Cortex of kidney (tissue), 1 donor: ENCODE measurements at places on chromosomes 6 and 20.

GRCh38 chr6:35368038-35368887 lies 25.9 kb downstream of the PPARD start:
- no peak for DNase-seq

GRCh38 chr6:170344631-170345576 lies 38.3 kb downstream of the FAM120B start:
- no peak for DNase-seq

- no peak for DNase-seq
These were observed 13.5 kb downstream of the EYA4 start for GRCh38 chr6:133254552-133255228.

- DNase-seq: no peak
These were observed 59.2 kb upstream of the HBS1L start for GRCh38 chr6:135113860-135114259.

GRCh38 chr6:46042355-46042999 lies 26.8 kb upstream of the CLIC5 start:
- no peak for DNase-seq

DNA sequence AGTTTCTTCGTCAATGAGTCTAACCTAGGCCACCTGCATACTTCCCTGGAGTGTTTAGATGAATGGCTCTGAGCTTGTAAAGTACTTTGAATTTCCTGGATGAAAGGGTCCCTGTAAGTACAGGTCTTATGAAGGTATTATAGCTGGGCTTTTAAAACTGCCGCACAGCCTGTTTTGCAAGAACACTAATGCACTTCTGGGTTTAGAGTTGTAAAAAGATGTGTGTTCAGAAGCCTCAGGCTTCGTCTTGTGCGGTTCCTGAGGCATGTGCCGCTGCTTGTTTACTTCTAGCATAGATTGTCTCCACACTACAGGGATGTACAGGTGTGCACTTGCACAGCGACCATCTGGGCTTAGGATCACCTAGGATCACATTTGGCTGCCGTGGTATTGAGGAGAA lies 324.5 kb downstream of the SOX4 start:
- no peak for DNase-seq

- no peak for DNase-seq
These were observed 50.6 kb upstream of the SLC32A1 start for GRCh38 chr20:38673725-38674091.

- DNase-seq: no peak
These were observed 6.2 kb downstream of the TRIM26 start for GRCh38 chr6:30206799-30207618.

- DNase-seq: no peak
These were observed 70.7 kb upstream of the LTV1 start for GRCh38 chr6:143772116-143773086.

DNA sequence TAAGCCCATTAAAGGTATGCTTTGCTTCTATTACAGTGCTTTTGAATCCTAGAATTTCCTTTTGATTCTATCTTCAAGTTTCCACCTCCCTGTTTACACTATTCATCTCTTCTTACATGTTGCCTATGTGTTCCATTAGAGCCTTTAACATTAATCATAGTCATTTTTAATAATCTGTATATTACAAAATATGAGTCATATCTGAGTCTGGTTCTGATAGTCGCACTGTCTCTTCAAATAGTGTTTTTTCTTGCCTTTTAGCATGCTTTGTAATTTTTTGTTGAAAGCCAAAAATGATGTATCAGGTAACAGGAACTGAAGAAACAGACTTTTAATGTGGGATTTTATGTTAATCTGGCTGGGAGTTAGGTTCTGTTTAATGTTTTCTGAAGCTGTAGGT lies 68.4 kb downstream of the DNAAF9 start:
- DNase-seq: no peak

DNA sequence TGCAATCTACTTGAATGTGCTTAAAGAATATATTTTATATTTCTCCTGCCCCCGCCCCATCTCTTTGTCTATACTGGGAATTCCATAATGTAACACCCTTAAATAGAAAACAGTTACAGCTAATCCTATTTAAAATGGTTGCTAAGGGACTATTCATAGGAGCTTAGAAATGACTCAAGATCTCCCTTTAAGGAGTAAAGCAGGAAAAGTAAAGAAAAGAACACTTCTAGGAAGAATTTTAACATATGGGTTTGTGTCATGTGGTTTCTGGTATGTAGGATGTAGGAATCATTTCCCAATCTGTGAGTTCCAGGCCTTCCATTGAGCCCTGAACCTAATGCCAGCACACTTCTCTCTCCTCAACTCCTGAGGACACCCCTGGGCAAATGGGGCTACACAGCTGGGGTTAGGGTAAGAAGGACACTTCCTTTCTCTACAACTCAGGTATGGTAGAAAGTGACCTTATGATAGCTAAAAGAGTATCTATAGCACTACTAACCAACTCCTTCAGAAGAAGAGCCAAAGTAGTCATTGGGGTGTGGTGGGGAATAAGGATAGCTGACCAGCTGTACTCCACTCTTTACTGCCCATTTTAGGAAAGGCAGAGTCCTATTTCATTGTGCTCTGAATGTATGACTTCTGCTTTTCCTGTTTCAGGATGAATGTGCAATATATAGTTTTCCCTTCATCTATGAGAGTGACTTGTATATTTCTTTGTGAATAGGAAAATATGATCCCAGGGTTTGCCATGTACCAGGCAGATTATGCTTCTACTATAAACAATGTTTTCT lies 27.3 kb downstream of the RIMS1 start:
- no peak for DNase-seq

- no peak for DNase-seq
These were observed 34.3 kb downstream of the SRC start for GRCh38 chr20:37379967-37380828.

DNA sequence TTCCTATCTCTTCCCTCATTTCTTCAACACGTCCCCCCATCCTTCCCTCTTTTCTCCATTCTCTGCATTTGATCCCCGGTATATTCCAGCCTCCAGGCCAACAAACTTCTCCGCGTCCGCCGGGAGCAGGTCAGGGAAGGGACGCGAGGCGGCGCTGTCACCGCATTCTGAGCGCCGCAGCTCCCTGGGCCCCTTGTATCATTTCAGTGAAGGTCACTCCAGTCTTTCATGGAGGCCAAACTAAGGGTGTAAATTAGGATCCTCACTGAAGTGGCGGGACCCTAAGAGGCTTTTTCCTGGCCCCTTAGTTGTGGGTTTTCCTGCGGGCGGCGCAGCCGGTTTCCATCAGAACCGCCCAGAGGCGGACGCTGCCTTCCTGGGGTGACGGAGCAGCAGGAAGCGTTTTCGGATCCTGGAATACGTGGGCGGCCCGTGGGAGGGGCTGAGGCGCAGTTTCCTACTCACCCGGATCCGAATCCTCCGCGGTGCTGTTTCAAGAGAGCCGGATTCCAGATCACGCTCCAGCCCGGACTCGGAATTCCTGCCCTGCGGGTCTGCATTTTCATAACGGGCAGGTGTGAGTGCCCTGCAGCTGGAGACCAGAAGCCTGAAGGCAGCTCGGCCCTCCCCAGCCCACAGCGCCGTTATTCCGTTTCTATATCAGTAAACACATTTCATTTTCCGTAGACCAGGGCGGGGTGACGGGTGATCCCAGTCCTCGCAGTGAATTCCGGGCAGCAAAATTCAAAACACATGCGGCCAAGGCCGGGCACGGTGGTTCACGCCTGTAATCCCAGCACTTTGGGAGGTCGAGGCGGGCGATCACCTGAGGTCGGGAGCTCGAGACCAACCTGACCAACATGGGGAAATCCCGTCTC lies 3.6 kb upstream of the MICA start:
- no peak for DNase-seq

GRCh38 chr6:96812077-96812703 lies 25.1 kb downstream of the GPR63 start:
- no peak for DNase-seq

- DNase-seq: no peak
These were observed at the start of gene LGSN for GRCh38 chr6:63319939-63320338. Gene LGSN, minus strand, starts transcription at chr6:63319983. Its CDS starts 40 bp downstream, at chr6:63319943.

GRCh38 chr6:56649053-56649769 lies 6.5 kb upstream of the DST start:
- DNase-seq: no peak

- DNase-seq: no peak
These were observed 5.4 kb upstream of the C20orf204 start for GRCh38 chr20:64030371-64031134.

DNA sequence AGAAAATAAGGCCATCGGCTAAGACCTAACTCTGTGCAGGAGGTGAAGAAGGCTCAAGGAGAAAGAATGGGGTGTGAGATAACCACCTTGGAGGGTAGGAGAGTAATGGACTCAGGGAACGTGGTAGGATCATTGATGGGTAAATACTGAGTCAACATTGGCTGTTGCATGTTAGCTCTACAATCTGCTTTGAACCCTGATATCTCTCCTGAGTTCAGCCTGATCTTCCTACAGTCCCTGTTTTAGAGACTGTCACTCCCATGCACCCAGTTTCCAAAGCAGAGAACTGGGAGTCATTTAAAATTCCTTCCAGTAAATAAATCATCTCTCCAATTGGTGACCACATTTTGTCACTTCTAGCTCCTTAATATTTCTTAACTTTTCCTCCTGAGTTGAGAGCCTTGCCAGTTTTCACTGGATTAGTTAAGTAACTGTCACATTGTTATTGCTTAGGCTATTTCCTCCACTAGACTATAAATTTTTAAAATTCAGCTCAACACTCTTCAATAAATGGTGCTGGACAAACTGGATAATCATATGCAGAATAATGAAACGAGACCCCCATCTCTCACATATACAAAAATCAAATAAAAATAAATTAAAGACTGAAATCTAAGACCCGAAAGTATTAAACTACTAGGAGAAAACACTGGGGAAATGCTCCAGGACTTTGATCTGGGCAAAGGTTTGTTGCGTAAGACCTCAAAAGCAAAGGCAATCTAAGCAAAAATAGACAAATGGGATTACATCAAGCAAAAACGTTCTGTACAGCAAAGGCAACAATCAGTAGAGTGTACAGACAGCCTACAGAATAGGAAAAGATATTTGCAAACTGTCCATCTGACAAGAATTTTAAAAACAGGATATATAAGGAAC lies 138.9 kb upstream of the TMEM170B start:
- DNase-seq: no peak

DNA sequence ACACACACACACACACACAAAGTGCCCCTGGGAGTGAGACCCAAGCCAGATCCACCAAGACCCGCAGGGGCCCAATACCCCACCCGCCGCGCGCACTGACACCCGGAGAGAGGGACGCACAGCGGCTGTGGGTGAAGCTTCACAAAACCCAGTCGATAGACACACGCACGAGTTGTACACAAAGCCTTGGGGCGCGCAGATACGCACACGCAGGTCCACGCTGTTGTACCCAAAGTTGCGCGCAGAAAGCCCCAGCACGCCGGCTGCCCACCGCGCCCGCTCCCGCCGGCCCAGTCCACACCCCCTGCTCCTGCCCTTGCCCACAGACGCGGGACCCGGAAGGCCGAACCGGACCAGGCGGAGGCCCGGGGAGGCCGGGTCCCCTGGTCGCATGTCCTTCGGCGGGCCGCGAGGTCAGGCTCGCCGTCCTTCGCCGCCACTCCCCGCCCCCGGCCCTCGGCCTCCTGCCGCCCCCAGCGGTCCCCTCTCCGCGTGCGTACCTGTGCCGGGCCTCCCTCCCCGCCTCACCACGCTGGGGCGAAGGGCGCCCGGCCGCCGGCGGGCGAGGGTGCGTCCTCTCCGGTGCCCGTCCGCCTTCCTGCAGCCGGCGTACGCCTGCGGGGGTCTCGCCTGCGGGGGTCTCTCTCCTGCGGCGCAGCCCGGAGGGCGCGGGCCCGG lies at the start of gene TMEM74B:
Gene TMEM74B (minus strand): TSS at position 344 of the 678 bp plus-strand sequence. CDS start 1,180 bp downstream, outside the sequence.
- no peak for DNase-seq

GRCh38 chr6:27441001-27441400 lies 31.9 kb downstream of the ZNF184 start:
- DNase-seq: no peak

GRCh38 chr6:55941702-55942101 lies 66.3 kb upstream of the BMP5 start:
- DNase-seq: no peak

GRCh38 chr20:25071734-25072133 lies 10.2 kb downstream of the VSX1 start:
- DNase-seq: no peak

DNA sequence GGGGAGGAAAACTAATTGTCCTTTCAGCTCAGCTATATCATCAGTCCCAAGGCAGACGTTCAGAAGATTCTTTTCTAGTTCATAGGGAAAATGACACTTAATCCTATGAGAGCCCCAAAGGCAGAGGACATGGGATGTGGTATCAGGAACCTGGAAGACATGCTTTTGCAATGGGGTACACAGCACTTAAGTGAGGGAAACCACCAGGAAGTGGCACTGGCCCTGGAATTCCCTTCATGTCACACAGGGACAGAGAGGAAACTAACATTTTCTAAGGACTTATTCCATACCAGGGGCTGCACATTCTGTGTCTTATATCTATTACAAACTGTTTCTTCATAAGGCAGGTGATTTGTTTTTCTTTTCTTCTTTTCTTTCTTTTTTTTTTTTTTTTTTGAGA lies 28.2 kb downstream of the VPS52 start:
- no peak for DNase-seq

- no peak for DNase-seq
These were observed 18.9 kb upstream of the TRAM2 start for GRCh38 chr6:52595796-52596130.

- DNase-seq: no peak
These were observed 2.5 kb downstream of the PRRT1 start for GRCh38 chr6:32149092-32149755.

GRCh38 chr6:104885518-104886043 lies 25.9 kb upstream of the HACE1 start:
- no peak for DNase-seq

DNA sequence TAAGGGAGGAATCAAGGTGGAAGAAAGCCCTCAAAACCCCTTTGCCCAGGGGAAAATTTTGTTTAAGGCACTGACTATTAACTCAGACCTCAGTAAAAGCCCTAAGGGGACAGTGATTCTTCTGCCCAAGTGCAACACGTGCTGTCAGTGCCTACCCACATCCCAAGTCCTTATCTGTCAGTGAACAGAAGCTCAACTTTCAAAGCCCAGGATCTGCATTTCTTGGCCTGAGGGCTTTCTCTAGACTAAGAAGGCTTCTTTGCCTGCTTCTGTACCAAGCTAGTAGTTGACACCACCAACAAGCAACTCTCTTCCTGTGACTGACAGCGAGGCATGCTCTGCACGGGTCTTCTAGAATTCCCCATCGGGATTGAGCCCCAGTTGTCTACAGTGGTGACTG lies 416.0 kb upstream of the SPTLC3 start:
- DNase-seq: no peak

DNA sequence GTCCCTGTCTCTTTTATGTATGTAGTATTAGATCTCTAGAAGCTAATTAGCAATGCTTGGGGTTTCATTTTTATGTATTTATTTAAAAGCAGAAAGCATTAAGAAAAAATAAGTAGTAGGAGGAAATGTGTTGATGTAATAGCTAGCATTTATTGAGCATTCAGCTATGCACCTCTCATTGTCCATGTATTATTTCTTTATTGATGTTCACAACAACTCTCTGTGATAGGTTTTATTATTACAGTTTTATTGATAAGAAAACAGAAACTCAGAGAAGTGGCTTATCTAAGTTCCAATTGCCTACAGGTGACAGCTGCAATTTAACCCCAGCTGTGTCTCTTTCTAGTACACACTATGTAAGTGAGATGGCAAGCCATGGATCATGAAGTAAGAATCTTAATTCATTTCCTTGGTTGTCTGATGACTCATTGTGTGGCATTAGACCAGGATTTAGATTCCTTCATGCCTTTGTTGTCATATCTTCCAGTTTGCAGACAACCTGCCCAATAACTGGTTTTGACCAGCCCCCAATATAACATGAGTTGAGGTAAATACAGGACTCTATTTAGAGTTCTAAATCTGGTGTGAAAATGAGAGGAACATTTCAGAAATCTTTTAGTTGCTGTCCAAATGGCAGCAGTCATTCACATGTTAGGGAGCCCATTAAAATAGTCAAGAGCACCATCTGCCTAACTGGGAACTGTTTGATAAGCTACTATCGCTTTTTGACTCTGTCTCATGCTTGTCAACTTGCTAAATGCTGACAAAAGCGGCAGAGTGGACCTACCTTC lies 170.8 kb upstream of the PHACTR1 start:
- no peak for DNase-seq
